ENCODE measurements at places on chromosomes 13 and 19.

GRCh38 chr13:80473695-80474094, 132.8 kb upstream of the SPRY2 start:
- no peak for DNase-seq

DNA sequence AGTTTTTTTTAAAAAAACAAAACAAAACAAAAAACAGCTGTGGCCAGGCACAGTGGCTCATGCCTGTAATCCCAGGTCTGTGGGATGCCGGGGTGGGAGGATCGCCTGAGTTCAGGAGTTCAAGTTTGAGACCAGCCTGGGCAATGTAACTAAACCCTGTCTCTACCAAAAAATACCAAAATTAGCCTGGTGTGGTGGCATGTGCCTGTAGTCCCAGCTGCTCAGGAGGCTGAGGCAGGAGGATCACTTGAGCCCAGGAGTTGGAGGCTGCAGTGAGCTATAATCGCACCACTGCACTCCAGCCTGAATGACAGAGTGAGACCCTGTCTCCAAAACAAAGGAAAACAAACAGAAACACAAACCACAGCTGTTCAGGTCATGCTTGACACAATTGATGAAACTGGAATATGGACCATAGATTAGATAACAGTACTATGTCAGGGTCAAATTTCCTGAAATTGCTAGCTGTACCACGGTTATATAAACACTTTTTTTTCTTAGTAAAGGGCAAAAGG, 6.9 kb upstream of the ANGPTL4 start:
- DNase-seq = no peak

DNA sequence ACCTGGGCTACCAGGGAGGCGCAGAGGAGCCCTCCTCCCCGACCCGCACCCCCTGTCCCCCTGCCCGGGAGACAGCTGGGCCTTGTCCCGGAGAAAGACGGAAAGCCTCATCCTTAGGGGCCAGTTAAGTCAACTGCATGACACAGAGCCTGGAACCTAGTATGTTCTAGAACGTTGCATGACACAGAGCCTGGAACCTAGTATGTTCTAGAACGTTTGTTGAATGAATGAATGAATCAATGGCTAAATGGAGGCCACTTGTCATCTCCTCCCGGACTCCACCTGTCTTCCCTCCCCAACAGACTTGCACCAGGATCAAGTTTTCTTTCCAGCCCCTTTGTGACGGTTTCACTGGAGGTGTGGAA, 706 bp downstream of the SERP2 start:
- DNase-seq = no peak

- no peak for DNase-seq
Measured at GRCh38 chr13:68173111-68173510, 943.0 kb upstream of the PCDH9 start.

GRCh38 chr19:1851654-1852580, 3.6 kb upstream of the REXO1 start:
- DNase-seq = no peak

- no peak for DNase-seq
Measured at GRCh38 chr13:45209229-45209628, 8.4 kb upstream of the KCTD4 start.

DNA sequence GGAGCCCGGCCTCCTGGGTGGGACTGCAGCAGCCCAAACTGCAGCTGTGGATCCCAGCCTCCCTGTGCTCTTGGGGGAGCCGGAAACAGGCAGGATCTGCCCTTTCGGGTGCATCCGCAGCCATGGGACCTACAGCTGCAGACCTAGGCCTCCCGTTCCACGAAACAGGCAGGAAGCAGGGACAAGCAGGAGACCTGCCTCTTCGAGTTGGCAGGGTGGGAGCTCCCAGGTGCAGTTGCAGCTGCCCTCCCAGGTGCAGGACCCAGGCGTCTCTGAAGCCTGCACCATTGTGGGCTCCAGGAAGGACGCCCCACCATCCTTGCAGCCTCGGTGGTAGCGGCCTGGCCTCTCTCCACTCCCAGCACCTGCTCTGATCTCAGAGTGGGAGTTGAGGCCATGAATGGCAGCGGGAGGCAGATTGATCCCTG, 189.0 kb upstream of the KLHL1 start:
- no peak for DNase-seq

GRCh38 chr13:99809926-99810325, 161.6 kb downstream of the ZIC5 start:
- DNase-seq = no peak

- no peak for DNase-seq
Measured at GRCh38 chr19:52691215-52691610, 43.6 kb downstream of the ZNF611 start.

- DNase-seq = no peak
Measured at GRCh38 chr13:77979721-77980385, 61.2 kb upstream of the EDNRB start.

DNA sequence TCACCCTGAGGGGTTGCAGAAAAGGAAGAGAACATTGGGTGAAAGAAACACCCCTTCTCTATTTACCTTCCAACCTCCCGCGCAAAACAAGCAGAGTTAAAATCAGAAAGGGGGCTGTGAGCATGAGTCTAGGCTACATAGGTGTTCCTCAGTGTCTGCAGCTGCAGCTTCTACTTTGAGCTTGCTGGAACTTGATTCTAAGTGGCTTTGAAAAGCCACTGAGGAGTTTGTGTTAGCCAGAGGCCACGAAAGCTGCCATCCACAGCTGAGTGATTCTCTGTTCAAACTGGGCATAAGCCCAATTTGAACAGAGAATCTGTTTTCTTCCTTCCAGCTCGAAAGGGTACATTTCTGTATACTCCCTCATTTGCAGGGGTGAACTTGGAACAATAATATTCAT, 343.9 kb downstream of the PCDH9 start:
- DNase-seq = no peak

- peak; percentile 23 for DNase-seq
Measured at GRCh38 chr13:41352935-41353840, 42.1 kb downstream of the NAA16 start.

DNA sequence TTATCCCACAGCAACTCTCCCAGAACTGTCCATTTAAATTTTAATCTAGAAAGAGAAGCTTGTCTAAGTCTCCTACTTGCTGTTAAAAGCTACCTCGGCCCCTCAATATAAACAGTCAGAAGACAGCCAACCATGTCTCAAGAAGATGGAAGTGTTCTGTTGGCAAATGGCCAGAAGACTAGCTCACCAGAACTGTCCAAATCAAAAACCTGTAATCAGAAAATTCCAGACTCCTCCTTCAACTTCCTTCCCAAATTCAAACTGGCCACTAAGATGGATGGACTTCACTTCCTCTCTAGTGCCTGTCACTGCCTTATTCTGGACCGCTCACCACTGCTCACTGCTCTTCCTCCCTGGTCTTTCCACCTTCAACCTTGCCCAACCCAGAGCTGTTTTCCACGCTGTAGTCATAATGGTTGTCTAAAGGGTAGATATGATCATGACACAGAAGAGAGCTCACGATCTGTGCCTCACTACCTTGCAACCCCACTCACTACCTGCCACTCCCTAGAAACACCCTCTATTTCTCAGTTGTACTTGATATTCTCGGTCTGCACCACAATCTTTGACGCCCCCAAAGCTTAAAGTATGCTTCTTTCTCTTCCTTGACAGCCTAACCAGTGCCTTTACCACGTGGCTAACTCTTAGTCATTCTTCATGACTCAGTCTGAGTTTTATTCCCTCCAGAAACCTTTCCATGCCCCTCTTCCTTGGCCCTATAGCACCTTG, 9.2 kb downstream of the FGF14 start:
- DNase-seq = peak; percentile 39

DNA sequence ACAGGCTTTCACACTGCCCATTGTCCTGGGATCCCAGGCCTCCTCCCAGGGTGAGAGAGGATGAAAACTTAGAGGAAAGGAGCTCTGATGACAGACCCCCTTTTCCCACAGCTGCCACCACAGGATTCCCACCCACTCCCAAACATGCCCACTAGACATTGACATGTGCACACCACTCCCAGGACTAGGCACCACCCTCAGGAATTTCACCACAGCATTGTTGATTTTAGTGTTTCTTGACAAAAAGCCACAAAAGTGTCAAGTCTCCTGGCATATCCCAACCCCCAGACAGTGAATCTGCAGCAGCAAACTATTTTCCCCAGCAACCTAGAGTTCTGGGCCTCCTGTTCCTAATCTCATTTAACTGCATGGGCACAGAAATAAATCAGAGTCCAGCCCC, 10.1 kb downstream of the ZNF714 start:
- no peak for DNase-seq

DNA sequence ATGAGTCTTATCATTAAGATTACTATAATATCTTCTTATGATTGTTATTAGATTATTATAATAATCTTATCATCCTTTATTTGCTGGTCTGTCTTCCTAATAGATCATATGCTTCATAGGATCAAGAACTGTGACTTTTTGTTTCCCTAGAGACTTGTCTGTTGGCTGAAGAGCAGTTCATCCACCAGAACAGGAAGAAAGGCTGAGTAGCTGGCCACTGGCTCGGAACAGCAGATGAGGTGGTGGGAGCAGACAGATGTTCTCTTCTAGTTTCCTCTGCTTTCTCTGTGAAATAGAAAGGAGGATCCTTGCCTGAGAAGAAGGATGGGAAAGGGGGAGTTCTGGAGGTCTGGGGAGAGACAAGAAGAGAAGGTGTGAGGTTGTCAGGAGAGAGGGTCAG, 120.0 kb downstream of the CCNA1 start:
- DNase-seq = no peak

DNA sequence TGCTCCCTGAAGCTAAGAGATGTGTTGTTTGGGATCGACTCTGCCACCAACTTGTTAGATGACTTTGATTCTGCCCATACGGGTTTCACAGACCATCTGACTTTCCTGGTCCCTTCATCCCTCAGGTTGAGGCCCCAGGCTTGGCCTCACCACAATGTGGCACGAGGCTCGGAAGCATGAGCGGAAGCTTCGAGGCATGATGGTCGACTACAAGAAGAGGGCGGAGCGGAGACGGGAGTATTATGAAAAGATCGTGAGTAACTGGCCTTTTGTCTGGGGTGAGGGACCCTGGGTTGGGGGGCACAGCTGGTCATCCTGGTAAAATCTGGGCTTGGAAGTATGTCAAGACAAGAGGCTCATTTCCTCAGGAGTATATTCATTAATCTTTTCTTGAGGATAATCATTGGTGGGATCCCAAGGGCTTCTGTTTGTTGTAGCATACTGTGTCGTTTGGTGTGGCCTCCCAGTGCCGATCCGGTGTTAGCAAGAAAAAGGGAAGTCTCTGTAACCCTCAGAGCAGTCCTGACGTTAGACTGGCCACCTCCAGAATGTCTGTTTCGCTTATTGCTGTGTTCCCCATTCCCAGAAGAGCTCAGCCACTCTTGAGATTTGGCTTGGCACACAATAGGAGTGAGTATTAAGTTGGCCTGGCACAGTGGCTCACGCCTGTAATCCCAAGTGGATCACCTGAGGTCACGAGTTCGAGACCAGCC, 1.4 kb downstream of the CLASRP start:
- DNase-seq = no peak

- DNase-seq = no peak
Measured at GRCh38 chr19:934197-934840, 8.5 kb downstream of the ARID3A start.

GRCh38 chr19:43470288-43470687, 4.9 kb upstream of the LYPD3 start:
- peak; percentile 81 for DNase-seq

DNA sequence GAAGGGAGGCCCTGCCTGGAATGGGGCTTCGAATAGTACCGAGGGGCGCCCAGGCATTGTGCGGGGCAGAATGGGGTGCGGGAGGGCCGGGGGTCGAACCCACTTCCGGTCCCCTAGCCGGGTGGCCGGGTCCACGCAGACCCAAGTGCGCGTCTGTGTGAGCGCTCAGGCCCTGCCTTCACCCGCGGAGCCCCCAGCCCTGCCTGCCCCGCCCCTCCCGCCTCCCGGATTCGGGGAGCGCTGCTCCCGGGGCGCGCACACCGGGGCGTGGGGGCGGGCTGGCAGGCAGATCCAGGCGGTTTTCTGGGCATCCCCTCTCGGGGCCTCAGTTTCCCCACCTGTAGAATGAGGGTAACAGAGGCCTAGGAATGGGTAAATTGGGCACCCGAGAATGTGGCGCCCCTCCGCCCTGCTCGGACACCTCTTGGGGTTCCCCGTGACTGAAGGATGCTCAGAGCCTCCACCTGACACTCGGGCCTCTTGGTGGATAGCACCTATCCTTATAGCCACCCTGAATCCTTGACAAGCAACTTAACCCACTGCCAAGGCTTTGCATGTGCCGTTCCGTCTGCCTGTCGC, 682 bp downstream of the PIK3R2 start:
- DNase-seq = peak; percentile 21

DNA sequence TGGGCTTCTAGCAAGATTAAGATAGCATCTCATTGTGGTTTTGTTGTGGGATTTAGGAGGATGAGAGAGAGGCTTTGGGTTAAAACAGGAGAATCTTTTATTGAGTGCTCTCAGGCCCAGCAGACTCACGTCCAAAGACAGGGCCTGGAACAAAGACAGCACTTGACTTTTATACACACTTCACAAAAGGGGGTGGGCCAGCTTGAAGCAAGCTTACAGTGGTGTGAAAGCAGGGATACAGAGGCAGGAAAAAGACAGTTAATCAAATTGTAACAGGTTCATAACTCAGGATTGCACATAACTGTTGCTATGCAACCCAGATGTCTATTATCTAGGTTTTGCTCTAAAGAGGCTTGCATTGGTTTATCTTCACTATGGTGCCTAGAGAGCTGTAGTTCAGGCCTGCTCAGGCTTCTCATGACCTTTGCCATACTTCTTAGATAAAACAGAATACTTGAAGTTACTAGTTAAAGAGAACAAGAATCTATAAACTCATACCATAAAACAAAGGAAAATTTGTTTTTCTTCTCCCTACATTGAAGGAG, 42.2 kb upstream of the CEACAM21 start:
- DNase-seq = no peak

GRCh38 chr19:43779147-43779819, 1.5 kb downstream of the KCNN4 start:
- no peak for DNase-seq

GRCh38 chr13:67231289-67232000, 1.3 kb upstream of the PCDH9 start:
- DNase-seq = no peak

GRCh38 chr13:86882835-86883234, 788.3 kb upstream of the SLITRK5 start:
- no peak for DNase-seq

- no peak for DNase-seq
Measured at GRCh38 chr19:16208847-16209665, 11.3 kb downstream of the AP1M1 start.

DNA sequence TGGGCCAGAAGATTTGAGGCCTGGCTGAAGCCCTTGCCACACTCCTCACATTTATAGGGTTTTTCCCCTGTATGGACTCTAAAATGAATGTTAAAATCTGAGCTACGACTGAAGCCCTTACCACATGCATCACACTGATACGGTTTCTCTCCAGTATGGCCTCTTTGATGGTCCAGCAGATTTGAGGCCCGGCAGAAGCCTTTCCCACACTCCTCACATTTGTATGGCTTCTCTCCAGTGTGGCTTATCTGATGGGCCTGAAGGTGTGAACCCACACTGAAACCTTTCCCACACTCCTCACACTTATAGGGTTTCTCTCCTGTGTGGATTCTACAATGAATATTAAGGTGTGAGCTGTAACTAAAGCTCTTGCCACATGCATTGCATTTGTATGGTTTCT, 21.0 kb downstream of the ZNF45 start:
- no peak for DNase-seq

GRCh38 chr13:67229481-67230403, at the start of gene PCDH9:
PCDH9 (minus strand) TSS chr13:67230336; CDS start chr13:67228440, 1,896 bp downstream.
- DNase-seq = peak; percentile 1
